ENCODE measurements at places on chromosomes 2 and 18.

GRCh38 chr2:127422559-127423477 lies 4.6 kb downstream of the PROC start:
- peak; percentile 81 for DNase-seq

- no peak for DNase-seq
Observed at GRCh38 chr2:35548171-35548570, 807.4 kb upstream of the CRIM1 start.

GRCh38 chr2:102473631-102474030 lies 605 bp downstream of the SLC9A4 start:
- no peak for DNase-seq

DNA sequence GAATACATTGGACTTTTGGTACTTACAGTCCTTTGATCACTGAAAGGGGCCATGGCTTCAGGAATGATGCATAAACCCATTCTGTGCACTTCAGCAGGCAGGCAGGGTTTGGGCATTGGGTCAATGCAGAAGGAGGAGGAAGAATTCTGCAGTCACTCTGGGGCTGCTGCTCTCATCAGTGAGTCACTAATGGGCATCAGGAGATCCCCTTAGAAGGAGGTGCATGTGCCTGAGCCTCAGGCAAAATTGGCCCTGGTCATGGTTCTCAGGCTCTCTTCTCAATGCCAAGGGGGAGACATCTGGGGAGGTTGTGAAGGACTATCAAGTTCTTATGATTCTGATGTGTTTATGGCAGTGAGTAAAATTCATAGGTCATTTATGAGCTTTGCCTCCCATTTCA lies 52.0 kb upstream of the TNP1 start:
- DNase-seq, result no peak

DNA sequence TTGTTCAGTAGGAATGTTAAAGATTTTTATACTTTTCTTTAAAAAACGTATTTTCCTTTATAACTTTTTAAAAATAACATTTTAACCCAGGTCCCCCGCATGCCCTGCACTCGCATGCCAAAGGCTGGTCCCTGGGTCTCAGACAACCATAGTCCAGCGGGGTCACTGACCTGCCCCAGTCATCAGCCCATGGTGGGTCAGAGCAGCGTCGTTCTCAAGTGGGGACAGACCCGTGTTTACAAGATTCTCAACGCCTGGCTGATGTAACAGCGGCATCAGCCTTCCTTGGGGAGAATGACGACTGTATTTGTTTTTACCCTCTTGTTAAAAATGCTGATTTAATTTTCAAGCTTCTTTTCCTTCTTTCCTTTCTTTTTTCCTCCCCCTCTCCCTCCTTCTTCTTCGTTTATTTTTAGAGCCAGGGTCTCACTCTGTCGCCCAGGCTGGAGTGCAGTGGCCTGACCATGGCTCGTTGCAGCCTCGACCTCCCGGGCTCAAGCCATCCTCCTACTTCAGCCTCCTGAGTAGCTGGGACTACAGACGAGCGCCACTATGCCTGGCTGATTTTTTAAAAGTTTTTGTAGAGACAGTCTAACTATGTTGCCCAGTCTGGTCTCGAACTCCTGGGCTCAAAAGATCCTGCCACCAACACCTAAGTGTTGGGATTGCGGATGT lies 1.0 kb upstream of the EFHD1 start:
- no peak for DNase-seq

GRCh38 chr2:112547333-112547732 lies 5.1 kb downstream of the POLR1B start:
- DNase-seq, result no peak

- DNase-seq, result no peak
Observed at GRCh38 chr2:191500884-191501560, 176.9 kb upstream of the NABP1 start.

- no peak for DNase-seq
Observed at GRCh38 chr18:40360558-40360957, 1594.5 kb upstream of the PIK3C3 start.

DNA sequence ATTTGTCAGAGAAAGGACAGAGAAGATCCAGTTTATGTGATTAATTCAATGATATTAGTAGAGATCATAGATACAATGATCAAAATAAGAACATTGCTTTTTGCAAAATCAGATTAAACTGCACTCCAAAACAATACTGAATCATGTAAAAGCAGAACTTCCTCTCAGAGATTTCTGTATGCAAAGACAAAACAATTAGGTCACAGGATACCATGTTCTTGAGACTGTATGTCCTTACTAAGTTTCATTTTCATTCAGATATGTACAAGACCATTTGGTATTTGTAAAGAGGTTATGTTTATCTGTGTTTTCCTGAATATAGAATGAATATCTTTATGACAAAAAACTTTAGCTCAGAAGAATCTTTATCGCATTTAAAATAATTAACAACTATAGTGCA lies 161.8 kb downstream of the DLGAP1 start:
- no peak for DNase-seq

DNA sequence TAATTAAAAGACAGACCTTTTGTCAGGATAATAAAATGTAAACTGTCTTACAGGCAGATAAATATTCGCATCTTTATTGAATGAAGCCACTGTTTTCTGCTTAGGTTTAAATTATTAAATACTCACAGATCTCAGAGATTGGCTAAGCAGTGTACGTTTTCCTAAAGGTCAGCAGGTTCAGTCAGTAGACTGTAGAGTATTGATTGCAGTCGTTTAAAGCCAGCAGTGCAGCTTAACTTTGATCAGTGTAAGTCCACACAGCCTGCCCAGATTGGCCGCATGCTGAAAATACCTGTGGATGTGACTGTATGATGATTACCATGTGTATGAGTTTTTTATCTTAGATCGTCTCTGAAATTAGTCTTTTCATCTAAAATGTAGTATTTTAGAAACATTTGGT lies 42.3 kb downstream of the ATP9B start:
- no peak for DNase-seq

DNA sequence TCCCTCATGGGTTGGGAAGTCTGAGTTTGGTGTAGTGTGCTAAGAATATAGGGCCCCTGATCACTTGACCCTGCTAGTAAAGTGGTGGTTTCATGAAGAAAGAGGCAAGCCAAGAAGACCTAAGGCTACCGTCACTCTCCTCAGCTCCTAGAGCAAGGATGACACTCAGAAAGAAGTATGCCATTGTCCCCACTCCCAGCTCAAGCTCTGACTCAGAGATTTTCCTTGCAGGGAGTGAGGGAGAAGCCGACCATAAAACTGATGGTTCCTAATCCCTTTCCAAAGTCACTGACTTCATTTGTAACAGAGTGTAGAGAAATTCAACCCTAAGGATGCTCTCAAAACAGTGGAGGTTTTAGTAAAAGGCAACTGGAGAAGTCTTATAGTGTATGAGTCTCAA lies 80.9 kb downstream of the ICA1L start:
- no peak for DNase-seq

- DNase-seq, result peak; percentile 48
Observed at GRCh38 chr2:196113061-196113974, 44.7 kb upstream of the DNAH7 start.

GRCh38 chr2:86781363-86781762 lies 9.3 kb downstream of the CD8A start:
- DNase-seq, result no peak

DNA sequence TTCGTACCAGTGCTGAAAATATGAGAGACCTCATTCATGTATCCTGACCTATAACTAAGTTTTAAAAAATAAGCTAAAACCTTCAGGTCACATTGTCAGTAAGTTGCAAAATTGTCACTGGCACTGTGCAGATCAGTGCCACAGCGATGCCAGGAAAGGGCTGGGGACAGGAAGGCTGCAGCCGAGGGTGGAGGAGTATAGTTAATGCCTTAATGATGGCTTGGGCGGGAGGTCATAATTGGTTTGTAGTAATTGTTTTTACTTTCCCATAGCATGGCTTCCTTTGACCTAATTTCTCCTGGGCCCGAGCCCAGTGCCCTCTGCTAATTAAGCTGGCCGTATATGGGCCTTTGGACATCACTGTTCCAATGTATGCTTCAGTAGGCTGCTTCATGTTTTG lies 47.2 kb upstream of the RAB12 start:
- no peak for DNase-seq

- no peak for DNase-seq
Observed at GRCh38 chr2:168158586-168158985, 88.8 kb downstream of the STK39 start.

DNA sequence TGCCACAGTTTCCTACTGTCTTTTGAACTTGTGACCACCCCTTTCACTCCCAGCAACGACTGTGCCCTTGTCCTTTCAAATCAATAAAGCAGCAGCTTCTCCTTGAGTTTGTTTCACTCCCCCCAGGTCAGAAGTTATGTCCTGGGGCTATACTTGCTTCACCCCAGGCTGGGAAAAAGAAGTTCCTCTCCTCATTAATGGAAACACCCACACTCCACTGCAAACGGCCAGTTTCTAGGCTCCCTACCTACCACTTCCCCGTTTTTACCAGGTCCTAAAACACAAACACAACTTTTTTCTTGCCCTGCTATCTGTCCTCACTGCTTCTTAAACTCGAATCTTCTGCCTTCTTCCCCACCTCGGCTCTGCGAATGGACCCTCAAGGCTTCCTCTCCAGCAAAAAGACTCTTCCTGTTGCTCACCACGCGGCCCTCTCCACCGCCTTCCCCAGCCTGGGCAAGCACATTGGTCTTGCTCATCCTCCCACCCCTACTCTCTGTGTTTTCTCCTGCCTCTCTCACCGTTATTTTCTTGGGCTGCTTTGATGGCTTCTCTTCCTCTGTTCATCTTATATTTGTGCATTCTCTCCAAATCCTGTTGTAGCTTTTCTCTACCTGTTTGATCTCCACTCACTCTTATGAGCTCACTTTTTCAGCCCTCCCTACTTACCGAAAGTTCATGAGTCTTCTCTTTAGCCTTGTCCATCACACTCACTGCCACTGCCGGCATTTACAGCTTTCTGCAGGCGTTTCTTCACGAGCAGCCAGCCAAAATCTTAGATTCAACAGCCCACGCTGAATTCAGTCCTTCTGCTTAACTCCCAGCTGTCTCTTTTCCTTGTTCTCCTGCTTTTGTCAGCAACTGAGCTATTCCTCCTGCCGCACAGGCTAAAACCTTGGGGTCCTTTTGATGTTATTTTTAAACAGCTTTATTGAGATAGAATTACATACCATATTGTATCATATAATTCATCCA lies 7.0 kb upstream of the SP5 start:
- DNase-seq, result no peak

GRCh38 chr2:210445116-210445707 lies 31.3 kb downstream of the LANCL1 start:
- DNase-seq, result no peak

GRCh38 chr2:46230115-46230571 lies 67.1 kb upstream of the EPAS1 start:
- no peak for DNase-seq

GRCh38 chr2:201860636-201861066 lies 54.3 kb downstream of the CDK15 start:
- DNase-seq, result no peak

DNA sequence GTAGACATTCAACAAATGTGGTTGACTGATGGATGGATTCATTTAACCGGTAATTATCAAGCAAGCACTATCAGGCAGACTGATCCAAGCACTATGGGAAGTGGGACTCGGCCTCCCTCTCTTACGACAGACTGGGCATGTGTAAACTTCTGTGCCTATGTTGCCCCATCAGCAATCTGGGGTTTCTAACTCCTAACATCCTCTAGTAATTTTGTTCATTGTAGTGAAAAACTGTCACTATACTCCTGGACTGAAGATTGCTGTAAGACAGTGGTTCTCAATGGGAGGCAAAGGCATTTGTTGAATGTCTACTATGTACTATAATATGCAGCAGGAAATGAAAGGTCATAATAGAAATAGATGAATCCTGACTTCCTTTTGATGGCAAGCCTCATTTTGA lies 51.2 kb upstream of the CREB1 start:
- DNase-seq, result no peak

- no peak for DNase-seq
Observed at GRCh38 chr18:68861365-68861764, 63.5 kb downstream of the CCDC102B start.

DNA sequence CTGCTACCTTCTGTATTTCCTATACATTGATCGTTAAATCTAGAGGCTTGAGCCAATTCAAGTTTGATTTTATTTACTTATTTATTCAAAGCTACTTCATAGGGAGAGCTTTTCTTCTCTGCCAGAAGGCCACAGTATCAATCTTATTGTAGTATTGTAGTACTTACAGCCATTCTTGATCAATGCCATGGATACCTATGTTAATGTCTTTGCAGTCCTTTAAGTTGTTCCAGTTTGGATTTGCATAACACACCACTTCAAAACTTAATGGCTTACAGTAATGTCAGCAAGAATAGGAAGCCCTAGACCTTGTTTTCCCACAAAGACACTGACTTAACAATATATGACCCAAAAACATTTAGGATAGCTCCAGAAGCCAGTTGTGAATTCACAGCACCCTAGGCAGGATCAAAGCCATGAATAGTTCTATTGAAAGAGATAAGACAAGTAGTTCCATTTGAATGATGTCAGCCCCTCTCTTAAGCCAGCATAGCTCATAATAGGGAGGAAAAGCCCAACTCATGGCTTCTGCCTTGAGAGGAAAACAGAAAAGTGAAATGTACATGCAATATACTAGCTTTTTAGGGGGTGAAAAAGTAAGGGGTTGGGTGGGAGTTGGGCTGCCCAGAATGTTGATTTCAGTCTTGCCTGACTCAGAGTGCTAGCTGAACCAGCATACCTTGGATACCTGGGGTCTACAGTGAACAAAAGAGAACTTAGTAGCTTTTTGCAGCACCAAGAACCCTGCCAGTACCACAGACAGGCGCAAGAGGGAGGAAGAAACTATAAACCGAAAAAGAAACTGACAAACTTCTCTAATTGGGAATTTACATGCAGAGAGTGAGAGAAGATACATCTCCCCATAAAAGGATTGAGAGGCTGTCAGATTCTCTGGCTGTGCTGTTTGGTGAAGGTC lies 101.4 kb downstream of the CAMKMT start:
- DNase-seq, result no peak

DNA sequence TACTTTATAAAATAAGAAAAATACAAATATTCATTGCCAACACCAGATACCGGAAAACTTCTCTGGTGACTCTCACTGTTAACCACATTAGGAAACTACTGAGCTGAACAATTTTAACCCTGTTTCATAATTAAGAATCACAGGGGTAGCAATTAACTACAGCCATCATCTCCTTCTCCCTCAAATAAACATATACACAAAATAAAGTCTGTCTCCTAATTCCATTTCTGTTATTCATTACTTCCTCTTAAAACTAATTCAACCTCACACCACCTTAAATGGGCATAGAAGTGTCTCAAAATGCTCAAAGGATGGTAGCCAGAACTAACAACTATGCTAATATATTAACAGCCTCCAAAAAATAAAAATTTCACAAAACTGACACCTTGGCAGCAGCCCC lies 60.7 kb downstream of the ACVR1 start:
- no peak for DNase-seq

DNA sequence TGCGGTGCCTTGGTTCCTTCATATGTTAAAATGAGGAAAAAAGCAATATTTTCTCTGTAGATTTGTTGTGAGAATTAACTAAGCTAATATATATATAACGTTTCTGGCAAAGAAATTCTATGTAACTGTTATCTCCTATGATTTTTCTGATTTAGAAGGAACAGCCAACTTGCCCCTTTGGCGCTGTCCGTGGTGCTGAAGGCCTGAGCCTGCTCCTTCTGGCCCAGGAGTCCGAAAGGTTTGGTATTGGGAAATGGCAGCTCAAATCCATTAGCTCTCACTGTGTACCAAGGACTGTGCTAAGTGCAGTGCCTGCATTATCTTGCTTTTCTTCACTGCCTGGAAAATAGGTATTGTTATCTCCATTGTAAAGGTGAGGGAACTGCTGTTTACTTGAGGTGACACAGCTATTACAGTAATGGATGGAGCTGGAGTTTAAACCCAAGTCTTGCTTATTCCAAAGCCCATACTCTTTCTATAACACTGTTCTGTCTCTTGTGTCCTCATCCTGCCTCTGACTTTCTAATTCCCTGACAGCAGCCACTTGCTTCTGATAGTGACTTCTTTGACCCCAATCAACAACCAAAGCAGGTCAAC lies 52.2 kb downstream of the C1QL2 start:
- no peak for DNase-seq

Data from lower leg skin (tissue), 4 donors.